AG04449 (cell line): ENCODE measurements at places on chromosomes 16 and 17.

DNA sequence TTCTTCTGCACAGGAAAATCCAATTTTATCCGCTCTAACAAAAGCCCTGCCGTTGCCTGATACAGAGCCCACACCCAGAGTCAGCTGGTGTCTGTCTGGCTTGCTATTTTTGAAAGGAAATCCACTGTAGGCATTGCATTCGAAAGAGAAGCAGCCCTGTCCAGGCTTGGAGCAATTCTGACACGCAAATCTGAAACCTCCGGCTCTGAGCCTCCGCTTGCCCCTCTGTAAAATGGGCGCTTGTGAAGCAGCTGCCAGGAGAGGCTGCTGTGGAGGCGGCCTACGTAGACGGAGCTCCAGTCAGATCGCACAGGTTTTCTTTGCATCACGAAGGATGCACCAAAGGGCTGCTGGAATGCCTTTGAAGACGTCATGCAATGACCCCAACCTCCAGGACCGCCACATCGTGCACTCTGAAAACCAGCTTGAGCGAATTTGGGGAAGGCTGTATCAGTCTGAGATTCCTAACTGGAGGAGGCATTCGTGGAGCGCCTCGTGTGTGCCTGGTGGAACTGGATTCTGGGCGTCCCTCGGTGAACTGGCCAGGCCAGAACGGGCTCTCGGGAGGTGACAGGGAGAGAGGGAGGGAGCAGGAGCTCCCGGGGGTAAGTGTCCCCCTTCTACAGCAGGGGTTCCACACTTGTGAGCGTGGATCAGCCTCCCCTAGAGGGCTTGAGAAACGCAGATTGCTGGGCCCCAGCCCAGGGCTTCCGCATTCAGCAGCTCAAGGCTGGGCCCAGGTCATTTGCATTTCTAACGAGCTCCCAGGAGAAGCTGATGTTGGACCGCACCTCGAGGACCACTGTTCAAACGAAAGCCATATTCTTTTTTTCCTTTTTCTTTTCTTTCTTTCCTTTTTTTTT, 215.5 kb downstream of the MRTFB start:
- DNase-seq, result no peak

- DNase-seq, result no peak
Measured at GRCh38 chr17:28497931-28498330, 8.2 kb upstream of the FOXN1 start.

GRCh38 chr17:81456091-81456490, 56.5 kb downstream of the ACTG1 start:
- no peak for DNase-seq

GRCh38 chr17:59754552-59754951, 47.1 kb downstream of the VMP1 start:
- peak; percentile 92 for DNase-seq

DNA sequence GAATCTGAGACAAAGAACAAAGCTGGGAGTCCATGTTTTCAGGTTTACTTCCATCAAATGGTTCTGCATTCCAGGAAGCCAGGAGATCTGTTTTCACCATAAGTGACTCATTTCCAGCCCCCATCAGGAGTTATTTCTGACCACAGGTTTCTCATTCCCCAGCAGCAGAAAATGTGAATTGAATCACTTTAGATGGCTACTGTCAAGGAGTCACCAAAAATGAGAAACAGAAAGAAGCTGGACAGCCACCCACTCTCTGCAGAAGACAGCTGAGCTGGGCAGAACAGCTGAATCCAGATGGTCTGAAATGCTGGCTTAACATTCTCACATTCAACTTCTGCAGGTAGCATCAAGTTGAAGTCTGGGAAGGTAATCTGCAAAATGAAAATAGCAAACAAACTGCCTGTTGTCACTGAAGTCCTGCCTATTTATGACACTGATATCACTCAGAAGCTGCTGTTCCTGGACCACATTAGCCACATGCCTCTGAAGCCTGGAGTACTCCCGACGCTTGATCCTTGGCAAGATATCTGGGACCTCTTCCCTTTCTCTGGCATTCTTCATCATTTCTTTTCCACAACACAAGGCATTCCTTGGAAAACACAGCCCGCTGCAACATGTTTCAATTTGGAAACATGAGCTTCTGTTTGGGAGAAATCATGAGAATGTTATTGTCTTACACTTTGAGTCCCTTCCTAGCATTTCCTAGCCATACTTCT, 15.3 kb downstream of the CCL11 start:
- no peak for DNase-seq

DNA sequence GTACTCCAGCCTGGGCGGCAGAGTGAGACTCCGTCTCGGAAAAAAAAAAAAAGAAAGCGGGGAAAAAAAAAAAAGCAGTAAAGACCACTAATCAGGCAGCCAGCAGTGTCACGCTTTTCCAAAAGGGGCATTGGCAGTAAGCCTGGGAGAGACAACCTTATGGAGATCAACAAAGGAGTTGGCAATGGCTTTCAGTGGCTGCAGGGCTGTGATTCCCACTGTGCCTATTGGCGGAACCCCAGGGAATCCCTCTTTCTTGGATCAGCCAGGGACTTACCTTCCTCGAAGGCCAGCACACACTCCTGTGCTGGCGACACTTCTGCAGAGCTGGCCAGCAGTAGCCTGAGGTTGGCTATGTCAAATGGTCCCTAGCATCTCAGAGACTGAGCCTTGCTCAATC, 43.2 kb upstream of the ZFHX3 start:
- DNase-seq, result no peak

GRCh38 chr16:72976438-72977064, 71.4 kb downstream of the ZFHX3 start:
- no peak for DNase-seq

- no peak for DNase-seq
Measured at GRCh38 chr17:47615766-47616424, 33.8 kb upstream of the KPNB1 start.
